ENCODE measurements at places on chromosomes 1 and 21.

- no peak for DNase-seq
These were observed 115.1 kb downstream of the PLPP3 start for GRCh38 chr1:56464294-56464693.

- no peak for DNase-seq
These were observed 342.7 kb upstream of the NR5A2 start for GRCh38 chr1:199684686-199685273.

DNA sequence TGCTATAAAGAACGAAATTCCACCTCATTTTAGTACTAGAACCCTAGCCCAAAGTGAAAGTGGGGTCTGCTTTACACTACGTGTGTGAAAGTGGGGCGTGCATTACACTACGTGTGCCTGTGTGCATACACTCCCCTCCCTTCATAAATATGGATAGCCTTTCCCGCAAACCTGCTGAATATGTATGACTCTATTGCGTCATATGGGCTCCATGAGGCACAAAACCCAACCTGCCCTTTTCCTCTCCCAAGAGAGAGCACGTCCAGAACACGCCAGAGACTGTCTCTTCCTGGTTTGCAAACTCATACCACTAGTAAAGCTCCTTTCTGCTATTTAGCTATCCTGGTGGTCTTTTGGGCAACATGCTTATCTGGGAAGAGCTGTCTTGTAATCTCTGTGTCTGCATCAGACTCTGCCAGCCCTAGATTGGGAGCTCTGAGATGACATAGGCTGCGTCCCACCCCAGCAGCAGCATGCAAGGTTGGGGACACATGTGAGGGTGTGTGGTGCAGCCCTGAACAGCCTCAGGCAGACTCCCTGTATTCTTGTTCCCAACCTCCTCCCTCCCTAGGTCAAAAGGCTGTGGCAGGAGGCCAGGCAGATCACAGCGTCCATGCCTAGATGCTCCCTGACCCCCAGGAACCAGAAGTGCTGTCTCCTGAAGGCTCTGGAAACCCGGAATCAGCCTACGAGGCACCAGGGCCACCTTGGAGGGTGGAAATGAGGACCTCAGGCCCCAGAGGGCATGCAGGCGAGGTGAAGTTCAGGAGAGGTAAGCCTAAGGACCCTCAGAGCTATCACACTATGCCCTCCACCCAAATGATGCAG, 12.3 kb upstream of the PADI1 start:
- DNase-seq, result no peak

DNA sequence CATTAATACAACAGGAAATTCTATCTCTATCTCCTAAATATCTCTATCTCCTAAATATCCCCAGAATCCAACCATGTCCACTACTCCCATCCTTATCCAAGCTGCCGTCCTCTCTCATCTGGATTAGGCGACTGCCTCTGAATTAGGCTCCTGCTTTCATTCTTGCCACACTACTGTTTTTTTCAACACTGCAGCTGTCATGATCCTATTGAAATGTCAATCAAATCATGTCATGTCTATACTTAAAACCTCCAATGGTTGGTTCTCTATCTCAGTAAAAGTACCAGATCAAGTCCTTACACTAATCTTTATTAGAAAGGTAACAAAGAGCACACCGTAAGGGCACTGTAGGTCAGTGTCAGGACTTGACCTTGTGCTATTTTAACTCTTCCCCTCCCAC, 82.0 kb upstream of the NFIA start:
- DNase-seq, result no peak

DNA sequence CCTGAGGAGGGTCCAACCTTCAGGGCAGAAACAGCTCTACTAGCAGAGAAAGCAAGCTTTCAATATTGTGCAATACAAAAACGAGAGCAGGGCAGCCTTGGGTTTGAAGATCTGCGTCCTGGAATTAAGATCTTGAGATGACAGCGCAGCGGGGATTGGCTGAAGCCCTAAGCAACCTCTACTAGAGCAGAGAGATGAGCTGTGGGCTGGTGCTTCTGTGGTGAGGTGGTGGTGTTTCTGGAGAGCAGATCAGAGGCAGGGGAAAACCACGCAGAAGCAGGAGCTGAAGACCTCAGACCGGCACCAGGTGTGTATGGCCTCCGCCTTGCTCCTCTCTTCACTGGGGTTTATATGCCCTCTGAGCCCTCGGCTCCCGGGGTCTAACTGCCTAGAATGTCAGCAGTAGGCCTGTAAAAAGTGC, 12.5 kb downstream of the TRAF3IP3 start:
- DNase-seq, result peak; percentile 87

DNA sequence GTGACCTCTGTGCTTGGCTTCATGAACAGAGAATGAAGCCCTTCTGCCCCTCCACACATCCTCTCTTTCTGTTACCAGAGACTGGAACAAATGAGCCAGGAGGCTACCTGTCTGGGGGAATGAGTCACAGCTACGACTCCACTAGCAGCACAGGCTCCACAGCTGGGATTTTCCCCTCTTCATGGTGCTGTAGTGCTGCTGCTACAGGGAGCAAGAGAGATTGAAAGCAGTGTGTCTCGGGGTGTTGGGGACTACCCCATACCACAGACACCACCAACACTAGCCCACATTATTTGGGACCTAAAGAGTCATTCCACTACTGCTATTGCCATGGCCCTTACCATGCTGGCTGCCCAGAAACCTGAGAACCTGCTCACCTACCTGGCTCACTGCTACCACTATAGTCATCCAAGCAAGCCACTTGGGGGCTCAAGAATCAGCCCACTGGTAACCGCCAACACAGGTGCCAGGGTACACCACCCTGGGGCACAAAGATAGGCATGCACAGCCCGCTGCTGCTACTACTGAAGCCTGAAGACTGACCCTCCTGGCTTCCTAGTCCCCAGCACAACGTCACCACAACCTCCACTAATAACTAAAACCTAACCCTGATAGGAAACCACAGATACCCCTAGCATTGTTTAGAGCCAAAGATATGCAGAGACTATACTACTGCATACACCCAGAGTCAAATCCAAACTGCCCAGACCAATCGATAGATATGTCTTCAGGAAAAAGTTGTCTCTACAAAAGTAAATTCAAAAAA, 17.7 kb downstream of the CD1E start:
- DNase-seq, result peak; percentile 2

DNA sequence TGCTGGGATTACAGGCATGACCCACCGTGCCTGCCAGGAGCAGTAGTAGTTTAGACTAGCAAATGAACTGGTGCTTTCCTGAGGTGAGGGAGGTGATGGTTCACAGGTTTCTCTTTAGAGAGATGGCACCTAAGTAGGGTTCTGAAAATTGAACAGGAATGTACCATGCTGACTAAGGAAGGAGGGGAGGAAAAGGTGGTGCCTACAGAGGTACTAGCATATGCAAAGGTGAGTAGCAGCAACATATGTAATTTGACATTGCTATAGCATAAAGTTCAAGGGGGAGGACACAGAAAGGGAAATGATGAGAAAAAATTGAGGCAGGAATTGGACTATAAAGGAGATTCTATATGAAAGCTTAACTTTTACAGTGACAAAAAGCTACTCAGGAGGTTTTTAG, 65.9 kb upstream of the RBM34 start:
- DNase-seq, result no peak

DNA sequence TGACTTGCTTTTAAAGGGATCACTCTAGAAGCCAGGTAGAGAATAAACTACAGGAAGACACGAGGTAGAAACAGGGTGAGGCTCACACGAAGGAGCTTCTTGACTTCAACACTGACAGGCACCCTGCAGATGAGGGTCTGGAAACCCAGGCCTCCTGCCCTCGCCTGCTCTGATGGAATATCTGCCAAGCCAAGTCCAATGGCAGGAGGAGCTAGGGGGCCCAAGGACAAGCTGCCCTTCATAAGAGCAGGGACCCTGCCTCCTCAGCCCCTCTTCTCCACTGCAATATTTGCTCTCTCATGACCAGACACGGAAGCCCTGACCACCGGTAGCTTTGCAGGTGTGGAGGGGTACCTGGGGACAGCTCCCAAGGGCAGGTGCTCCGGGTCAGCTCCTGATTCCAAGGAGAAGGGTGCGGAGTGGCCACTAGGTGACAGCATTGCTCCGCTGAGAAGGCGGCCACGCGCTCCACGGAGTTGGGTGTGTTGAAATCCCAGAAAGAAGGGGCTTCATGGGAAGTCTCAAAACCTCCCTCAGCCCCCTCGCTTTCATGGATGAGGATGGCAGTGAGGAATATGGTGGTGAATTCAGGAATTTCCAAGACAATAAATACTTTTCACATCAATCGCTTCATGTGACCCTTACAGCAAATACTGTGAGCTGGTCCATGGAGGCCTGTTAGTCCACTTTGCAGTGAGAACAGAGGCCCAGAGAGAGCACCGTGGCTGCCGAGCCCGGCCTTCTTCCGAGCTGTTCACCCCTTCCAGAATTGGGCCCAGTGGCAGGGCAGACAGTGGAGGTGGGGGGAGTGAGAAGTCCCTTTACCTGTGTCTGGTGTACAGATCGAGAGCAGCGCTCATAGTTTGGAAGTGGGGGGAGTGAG, 33.2 kb upstream of the PAX7 start:
- peak; percentile 17 for DNase-seq

DNA sequence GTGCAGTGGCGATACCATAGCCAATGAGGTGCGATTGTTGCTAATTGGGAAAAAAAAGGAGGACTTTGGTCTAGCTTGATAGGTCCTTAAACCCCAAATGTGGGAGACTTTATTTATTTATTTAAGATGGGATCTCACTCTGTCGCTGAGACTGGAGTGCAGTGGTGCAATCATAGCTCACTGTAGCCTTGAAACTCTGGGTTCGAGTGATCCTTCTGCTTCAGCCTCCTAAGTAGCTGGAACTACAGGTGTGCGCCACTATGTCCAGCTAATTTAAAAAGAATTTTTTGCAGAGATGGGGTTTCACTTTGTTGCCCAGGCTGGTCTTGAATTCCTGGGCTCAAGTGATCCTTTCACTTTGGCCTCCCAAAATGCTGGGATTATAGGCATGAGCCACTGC, 24.0 kb upstream of the SRSF10 start:
- DNase-seq, result no peak

DNA sequence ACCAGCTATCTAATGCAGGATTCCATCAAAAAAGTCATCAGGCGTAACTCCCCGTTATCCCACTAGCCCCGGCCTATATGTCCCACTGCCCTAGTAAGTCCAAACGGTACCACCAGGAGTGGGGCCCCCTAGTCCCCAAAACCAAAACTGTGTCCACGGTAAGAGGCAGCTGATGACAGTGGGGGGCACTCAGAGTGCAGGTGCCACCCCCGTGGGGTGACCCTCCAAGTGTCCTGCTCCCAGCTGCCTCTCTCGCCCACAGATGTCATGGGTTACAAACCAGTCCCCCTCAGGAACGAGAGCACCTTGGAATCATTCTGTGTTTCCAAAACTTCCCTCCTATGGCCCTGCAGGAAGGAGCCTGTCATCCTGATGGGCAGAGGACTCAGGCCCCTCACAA, 10.9 kb upstream of the AURKAIP1 start:
- no peak for DNase-seq

GRCh38 chr1:225772323-225772768, 5.3 kb upstream of the SRP9 start:
- DNase-seq, result no peak

GRCh38 chr21:41008974-41009373, 159.0 kb upstream of the BACE2 start:
- no peak for DNase-seq

GRCh38 chr1:45012639-45013278, 705 bp downstream of the UROD start:
- DNase-seq, result peak; percentile 24

DNA sequence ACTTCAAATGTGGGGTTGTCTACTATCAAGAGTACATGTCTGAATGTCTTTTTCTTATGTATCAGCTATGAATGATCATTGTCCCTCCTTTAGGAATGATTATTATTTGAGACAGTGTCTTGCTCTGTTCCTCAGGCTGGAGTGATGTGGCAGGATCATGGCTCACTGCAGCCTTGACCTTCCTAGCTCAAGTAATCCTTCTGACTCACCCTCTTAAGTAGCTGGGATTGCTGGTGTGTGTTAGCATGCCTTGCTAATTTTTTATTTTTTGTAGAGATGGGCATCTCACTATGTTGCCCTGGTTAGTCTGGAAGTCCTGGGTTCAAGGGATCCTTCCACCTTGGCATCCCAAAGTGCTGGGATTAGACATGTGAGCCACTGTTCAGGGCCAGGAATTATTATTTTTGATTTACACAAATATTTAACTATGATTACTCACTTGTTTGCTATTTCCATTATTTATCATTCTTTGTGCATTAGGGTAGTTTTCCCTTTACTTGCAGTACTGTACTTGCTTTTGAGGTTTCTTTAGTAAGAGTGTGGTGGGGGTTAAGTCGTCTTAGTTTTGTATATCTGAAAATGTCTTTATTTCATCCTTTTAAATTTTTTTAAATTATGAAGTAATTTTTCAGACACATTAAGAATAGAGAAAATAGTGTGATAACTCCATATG, 12.8 kb downstream of the S100A7 start:
- DNase-seq, result no peak

GRCh38 chr21:19999369-20000272, 998.6 kb upstream of the NCAM2 start:
- no peak for DNase-seq

DNA sequence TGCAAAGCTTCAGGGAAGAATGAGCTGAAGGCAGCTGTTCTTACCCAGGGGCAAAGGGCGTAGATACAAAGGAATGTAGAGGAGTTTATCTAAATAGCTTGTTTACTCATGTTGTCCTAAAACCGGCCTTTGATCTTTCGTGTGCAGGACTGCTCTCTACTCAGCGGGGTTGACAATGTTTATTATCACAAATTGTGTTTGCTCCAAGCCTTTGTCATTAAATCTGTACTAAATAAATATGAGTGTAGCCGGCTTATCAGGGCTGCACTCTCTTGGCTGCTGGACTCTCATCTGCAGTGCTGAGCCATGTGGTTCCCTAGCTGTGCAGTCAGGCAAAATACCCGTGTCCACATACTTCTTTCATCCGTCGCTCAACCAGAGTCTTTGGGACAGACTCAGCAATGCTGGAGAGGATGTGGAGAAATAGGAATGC, 199.0 kb downstream of the LBR start:
- no peak for DNase-seq

- no peak for DNase-seq
These were observed 89.3 kb downstream of the PLD5 start for GRCh38 chr1:242435200-242435599.

All from activated T-helper 1 cell treated with anti-CD3 and anti-CD28 coated beads, Interleukin-12 subunit alpha, Interleukin-12 subunit beta, Interleukin-2, Interleukin-4 antibody, amounts not matched to agents 30 ng/mL and 10 ng/mL and 1 ng/mL, durations not matched to agents 14 hours and 24 hours and 36 hours (primary cell).